Suprapubic skin (tissue), 4 donors: ENCODE measurements at places on chromosomes 5 and 9. TPM values are rescaled to one million over a fixed set of nuclear protein-coding genes. Genes with fewer than 3 reads are reported as not detected.
A peak's percentile ranks its signal among the peaks of the same experiment; 100 is the strongest.

Gene ARRDC1
- total RNA-seq: 89.7 TPM

- H3K36me3 ChIP-seq: no peaks in the 10 kb centered on the region
- DNase-seq: no peak
- H3K4me3 ChIP-seq: no peak overlapping the region
- no peaks in the 10 kb centered on the region for H3K4me1 ChIP-seq
- no peak overlapping the region for H3K27ac ChIP-seq
These were observed 3.5 kb upstream of the SPINK5 start for GRCh38 chr5:148060309-148060708.

DNA sequence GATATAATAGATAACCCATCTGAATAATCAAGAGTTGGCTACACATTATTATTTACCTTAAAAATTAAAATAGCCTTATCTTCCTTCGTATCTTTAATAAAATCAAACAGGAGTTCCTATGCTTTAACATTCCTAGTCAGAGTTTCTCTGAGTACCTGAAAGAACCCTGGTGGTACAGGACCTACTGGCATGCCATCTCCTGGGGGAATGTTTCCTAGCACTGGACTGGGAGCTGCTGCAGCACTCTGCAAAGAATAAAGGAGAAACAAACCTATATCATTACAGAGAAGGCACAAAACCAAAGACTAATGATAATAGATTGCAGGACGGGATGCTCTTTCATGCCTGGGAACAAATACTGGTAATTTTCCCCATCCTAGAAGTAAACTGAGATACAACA is 119.5 kb upstream of the ACOT12 start:
- no peaks in the 10 kb centered on the region for H3K36me3 ChIP-seq
- no peak for DNase-seq
- no peaks in the 10 kb centered on the region for H3K27me3 ChIP-seq

DNA sequence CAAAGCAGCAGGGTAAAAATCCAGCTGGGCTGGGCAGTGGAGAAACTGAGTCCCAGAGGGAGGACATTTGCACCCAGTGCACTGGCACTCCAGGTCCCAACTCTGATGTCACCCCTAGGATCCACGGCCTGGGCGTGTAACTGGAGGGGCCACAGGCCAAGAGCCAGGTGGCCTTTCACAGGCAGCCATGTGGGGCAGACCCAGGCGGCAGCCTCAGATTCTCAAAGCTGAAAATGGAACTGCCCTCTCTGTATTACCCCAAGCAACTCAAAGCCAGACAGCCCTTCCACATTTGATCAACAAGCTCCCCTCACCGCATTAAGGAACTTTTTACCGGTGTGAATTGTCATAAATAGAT is 46.7 kb downstream of the RASGEF1C start:
- H3K4me3 ChIP-seq: no peak overlapping the region
- no peaks in the 10 kb centered on the region for H3K36me3 ChIP-seq
- H3K4me1 ChIP-seq: no peaks in the 10 kb centered on the region
- DNase-seq: no peak
- peaks cover 10% of the 10 kb centered on the region for H3K27me3 ChIP-seq

- H3K27ac ChIP-seq: no peak overlapping the region
- peaks cover 98% of the 10 kb centered on the region for H3K27me3 ChIP-seq
- H3K36me3 ChIP-seq: no peaks in the 10 kb centered on the region
- peak overlapping the region; percentile 1 for H3K4me3 ChIP-seq
These were observed 15.9 kb downstream of the OR2V1 start for GRCh38 chr5:181114844-181115778.

Gene NR2F1
- total RNA-seq: 0.49 TPM

DNA sequence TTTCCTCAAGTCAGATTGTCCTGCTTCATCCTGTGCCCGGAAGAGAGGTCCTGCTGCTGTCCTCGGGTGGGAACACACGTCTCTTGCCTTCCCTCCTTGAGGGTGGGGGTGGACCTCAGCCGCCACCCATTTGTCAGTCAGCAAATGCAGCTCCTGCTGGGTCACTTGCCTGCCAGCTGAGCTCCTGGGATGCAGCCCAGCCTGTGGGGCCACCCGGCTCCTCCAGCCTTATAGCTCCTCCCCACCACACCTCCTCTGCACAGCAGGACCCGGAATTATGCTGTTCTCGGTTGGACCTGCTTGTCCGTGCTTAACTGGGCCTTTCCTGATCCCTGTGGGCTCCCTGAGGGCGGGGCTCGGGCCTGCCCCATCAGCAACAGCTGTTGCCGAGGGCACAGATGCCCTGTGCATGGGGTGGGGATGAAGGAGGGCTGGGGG is 52.7 kb downstream of the RXRA start:
- no peak for DNase-seq
- H3K27ac ChIP-seq: peak overlapping the region; percentile 90
- peaks cover 100% of the 10 kb centered on the region for H3K4me1 ChIP-seq
- no peaks in the 10 kb centered on the region for H3K27me3 ChIP-seq
- H3K36me3 ChIP-seq: no peaks in the 10 kb centered on the region

- H3K36me3 ChIP-seq: no peaks in the 10 kb centered on the region
- H3K27me3 ChIP-seq: no peaks in the 10 kb centered on the region
- no peak for DNase-seq
- H3K27ac ChIP-seq: no peak overlapping the region
- no peak overlapping the region for H3K4me3 ChIP-seq
These were observed 255.8 kb downstream of the PRDM9 start for GRCh38 chr5:23763170-23763569.

- no peaks in the 10 kb centered on the region for H3K36me3 ChIP-seq
- no peaks in the 10 kb centered on the region for H3K27me3 ChIP-seq
- peaks cover 34% of the 10 kb centered on the region for H3K4me1 ChIP-seq
- H3K27ac ChIP-seq: no peak overlapping the region
These were observed 30.4 kb downstream of the ELL2 start for GRCh38 chr5:95931079-95931833.

- H3K36me3 ChIP-seq: no peaks in the 10 kb centered on the region
- no peak for DNase-seq
- peak overlapping the region; percentile 59 for H3K27ac ChIP-seq
- no peak overlapping the region for H3K4me3 ChIP-seq
- H3K4me1 ChIP-seq: peaks cover 46% of the 10 kb centered on the region
- H3K27me3 ChIP-seq: no peaks in the 10 kb centered on the region
These were observed 10.0 kb downstream of the TRAF1 start for GRCh38 chr9:120916588-120916987.

Gene OSTF1
- 32.3 TPM for total RNA-seq

GRCh38 chr5:100430268-100431195 is 104.6 kb upstream of the FAM174A start:
- no peak overlapping the region for H3K27ac ChIP-seq
- no peaks in the 10 kb centered on the region for H3K36me3 ChIP-seq
- H3K4me3 ChIP-seq: no peak overlapping the region
- H3K4me1 ChIP-seq: no peaks in the 10 kb centered on the region
- H3K27me3 ChIP-seq: no peaks in the 10 kb centered on the region

Gene WDR38
- not detected for total RNA-seq

DNA sequence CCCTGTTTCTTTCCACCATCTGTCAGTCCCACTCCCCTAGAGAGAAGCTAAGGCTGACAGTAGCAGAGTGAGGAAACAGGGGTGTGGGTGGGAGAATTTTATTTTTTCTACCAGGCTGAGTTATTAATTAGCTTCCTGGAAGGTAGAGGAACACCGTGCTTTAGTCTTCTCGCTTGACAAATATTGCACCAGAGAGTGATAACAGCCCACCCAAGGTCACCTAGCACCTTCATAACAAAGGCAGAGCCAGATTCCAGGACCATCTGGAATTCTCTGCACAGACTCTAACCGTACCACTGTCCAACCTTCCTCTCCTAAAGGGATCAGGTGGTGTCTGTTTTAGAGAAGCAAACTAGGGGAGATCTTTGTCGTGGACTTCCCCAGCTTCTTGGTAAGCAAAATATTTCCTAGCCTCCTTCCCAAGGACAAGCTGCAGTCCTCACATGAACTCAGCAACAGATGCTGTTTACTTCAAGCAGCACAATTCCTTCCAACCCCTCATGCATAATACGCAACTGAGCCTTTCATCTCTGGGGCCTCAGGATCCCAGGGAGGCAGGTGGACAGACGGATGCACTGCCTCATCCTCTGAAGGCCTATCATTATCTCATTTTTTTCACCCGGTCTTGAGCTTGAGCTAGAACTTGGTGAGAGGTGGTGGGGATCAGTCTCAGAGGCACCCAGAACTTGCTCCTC is 308.7 kb upstream of the BRINP1 start:
- H3K36me3 ChIP-seq: no peaks in the 10 kb centered on the region
- no peaks in the 10 kb centered on the region for H3K27me3 ChIP-seq
- no peak overlapping the region for H3K27ac ChIP-seq
- H3K4me3 ChIP-seq: no peak overlapping the region
- no peak for DNase-seq

DNA sequence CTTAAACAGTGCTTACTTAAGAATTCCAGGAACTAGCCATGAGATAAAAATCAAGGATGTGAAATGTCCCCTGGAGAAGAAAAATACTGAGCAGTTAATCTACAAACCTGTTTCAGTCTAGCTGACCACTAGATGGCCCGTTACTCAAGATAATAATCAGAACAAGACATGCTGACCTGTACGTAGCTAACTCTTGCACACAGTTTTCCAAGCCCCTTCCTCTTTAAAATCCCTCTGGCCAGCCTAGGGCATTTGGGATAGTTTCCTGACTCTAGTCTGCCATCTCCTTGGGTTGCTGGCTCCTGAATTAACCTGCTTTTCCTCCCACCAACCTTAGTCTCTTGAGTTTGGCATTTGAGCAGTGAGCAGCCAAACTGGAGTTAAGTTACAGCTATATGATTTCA is 59.2 kb upstream of the TRAF1 start:
- H3K36me3 ChIP-seq: peaks cover 3% of the 10 kb centered on the region
- no peaks in the 10 kb centered on the region for H3K27me3 ChIP-seq
- no peaks in the 10 kb centered on the region for H3K4me1 ChIP-seq
- DNase-seq: no peak
- no peak overlapping the region for H3K27ac ChIP-seq
- H3K4me3 ChIP-seq: no peak overlapping the region

DNA sequence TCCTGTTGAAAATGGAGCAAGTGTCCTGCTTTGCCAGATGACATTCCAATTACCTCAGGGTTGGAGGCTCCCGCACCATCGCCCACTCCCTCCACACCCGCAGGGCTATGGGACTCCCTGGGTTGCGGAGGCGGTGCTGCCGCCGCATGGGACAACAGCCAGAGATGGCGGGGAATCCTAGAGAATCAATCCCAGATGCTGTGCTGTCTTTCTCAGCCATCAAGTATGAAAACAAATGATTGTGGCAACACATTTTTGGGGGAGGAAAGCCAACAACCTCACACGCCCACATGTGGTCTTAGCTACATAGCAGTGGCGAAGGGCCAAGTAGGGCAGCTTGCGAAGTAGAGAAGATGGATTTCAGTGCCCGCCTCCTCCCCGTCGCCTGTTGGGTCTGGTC is 46.7 kb downstream of the IL31RA start:
- H3K36me3 ChIP-seq: no peaks in the 10 kb centered on the region
- H3K27ac ChIP-seq: no peak overlapping the region
- H3K27me3 ChIP-seq: no peaks in the 10 kb centered on the region
- H3K4me3 ChIP-seq: no peak overlapping the region
- peaks cover 10% of the 10 kb centered on the region for H3K4me1 ChIP-seq
- DNase-seq: peak; percentile 88

DNA sequence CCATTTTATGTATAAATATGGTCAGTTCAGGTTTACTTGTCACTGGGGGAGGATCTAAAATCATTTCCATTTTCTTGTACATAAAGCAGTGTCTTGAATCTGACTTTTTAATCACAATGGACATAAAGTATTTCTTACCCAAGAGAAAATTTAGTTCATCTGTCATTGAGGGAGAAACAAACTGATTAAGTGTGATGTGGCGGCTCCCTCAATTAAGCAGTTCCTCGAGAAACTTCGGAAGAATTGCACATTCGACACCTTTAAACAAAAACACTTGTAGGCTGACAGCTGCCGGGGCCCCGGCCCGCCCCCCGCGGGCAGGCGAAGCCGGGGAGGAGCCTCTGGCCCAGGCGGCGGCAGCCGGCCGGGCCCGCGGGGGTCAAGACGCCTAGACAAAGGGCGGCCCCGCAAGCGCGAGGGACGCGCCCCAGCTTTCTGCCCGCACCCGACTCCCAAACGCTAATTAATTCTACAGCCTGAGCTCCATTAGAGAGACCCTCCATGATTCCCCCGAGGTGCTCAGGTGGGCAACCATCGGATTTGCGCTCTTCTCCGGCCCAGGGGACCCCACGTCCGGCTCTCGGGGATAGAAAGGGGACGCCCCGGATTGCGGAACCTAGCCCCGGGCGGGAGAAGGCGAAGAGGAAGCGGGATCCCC is 750 bp downstream of the TRIM36 start:
- no peaks in the 10 kb centered on the region for H3K36me3 ChIP-seq
- H3K27me3 ChIP-seq: peaks cover 44% of the 10 kb centered on the region
- H3K4me1 ChIP-seq: peaks cover 23% of the 10 kb centered on the region
- no peak overlapping the region for H3K27ac ChIP-seq

GRCh38 chr5:63089147-63089546 is 510.5 kb downstream of the LRRC70 start:
- no peaks in the 10 kb centered on the region for H3K4me1 ChIP-seq
- H3K27ac ChIP-seq: no peak overlapping the region
- no peaks in the 10 kb centered on the region for H3K36me3 ChIP-seq

- H3K4me1 ChIP-seq: peaks cover 10% of the 10 kb centered on the region
- no peaks in the 10 kb centered on the region for H3K36me3 ChIP-seq
- DNase-seq: no peak
- H3K27ac ChIP-seq: no peak within 1 kb of the TSS
These were observed at the start of gene FRRS1L for GRCh38 chr9:109166771-109167601. TSS of gene FRRS1L (minus strand) at chr9:109167249. CDS start at chr9:109167138, 111 bp downstream.

Gene ACSL6
- 0.89 TPM for total RNA-seq

DNA sequence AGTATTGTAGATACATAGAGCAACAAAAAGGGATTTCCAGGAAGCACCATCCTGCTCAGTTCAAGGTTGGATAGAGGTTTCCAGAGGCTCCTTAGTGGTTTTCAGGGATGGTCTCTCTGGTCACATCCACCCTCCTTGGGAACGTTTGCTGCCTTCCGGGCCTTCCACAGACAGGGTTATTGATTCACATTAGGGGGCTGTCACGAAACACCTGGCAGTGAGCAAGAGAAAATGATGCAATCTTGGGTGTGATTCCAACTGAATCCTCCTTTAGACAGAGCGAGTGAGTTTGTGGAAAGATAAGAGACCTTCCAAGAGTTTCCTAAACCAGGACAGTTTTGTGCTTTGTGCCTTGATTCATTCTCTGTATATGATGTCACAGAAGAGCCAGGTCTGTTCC is 43.8 kb upstream of the CTSL start:
- H3K27ac ChIP-seq: no peak overlapping the region
- no peaks in the 10 kb centered on the region for H3K27me3 ChIP-seq
- peaks cover 6% of the 10 kb centered on the region for H3K36me3 ChIP-seq
- H3K4me1 ChIP-seq: peaks cover 8% of the 10 kb centered on the region
- no peak for DNase-seq
- no peak overlapping the region for H3K4me3 ChIP-seq

Gene CENPH
- 8.5 TPM for total RNA-seq

- no peak for DNase-seq
- H3K27ac ChIP-seq: no peak overlapping the region
- H3K4me1 ChIP-seq: peaks cover 4% of the 10 kb centered on the region
- no peaks in the 10 kb centered on the region for H3K36me3 ChIP-seq
- peaks cover 5% of the 10 kb centered on the region for H3K27me3 ChIP-seq
- H3K4me3 ChIP-seq: no peak overlapping the region
These were observed 14.7 kb upstream of the TNC start for GRCh38 chr9:115132648-115133047.
